Endodermal cell (in vitro differentiated cells): ENCODE measurements at places on chromosomes 3 and 15. TPM values are rescaled to one million over a fixed set of nuclear protein-coding genes. Genes with fewer than 3 reads are reported as not detected.

Gene C3orf22
- total RNA-seq, result not detected in 3 replicates

Gene ZBTB47
- 4.2 and 4.6 TPM in 2 replicates for total RNA-seq

DNA sequence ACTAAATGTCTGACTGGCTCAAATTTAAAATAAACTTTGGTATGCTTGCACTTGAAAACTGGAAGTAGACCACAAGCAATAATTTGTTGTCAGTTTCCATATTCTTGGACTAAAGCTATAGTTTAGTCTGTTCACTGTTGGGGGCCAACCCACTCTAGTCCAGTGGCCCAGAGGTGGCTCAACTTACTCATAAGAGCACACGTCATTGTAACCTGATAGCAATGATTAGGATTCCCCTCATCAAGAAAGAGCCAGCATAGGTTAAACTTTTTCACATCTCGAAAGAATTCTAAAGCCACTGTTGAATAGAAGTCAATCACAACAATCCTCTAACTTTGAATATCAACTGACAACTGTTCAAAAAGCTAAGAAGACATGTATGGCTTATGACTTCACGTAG, 147.0 kb downstream of the MEIS2 start:
- DNase-seq, result no peak

- no peak for DNase-seq
Observed at GRCh38 chr15:32942401-32942841, 224.6 kb downstream of the GREM1 start.

DNA sequence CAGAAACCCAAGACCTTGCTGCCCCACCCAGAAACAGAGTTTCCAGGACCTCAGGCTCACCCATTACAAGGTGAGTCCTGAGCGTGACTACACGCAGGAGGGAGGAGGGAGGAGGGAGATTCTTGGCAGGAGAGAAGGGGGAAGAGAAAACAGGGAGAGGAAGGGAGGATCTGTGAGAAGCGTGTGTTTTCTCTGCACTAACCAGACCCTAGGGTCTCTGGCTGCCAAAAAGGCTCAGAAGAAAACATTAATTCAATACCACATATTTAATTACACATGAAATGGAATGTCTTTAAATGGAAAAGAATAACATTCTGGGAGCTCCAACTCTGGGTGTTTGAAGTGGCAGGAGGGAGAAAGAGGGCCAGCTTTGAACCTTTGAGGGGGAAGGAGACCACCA, 309.0 kb downstream of the NTRK3 start:
- no peak for DNase-seq

DNA sequence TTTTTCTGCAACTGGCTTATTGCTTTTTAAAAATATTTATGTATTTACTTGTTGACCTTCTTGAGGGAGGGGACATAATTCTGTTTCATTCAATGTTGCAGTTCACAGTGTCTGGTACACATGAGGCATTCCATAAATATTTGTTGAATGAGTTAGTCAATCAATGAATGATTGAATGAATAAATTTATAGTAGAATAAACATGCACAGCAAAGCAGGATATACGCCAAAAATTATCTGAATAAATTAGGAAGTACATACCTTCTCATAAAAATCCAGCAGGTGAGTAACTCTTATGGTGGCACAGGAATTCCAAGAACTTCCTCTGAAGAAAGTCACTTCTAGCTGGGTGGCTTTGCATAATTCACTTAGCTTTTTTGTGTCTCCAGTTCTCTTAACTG, 469.4 kb upstream of the ATP11B start:
- DNase-seq, result no peak

GRCh38 chr15:65888981-65889380, 19.7 kb downstream of the RAB11A start:
- DNase-seq, result no peak
